Kidney capillary endothelial cell (primary cell): ENCODE measurements at places on chromosomes 4 and X.

DNA sequence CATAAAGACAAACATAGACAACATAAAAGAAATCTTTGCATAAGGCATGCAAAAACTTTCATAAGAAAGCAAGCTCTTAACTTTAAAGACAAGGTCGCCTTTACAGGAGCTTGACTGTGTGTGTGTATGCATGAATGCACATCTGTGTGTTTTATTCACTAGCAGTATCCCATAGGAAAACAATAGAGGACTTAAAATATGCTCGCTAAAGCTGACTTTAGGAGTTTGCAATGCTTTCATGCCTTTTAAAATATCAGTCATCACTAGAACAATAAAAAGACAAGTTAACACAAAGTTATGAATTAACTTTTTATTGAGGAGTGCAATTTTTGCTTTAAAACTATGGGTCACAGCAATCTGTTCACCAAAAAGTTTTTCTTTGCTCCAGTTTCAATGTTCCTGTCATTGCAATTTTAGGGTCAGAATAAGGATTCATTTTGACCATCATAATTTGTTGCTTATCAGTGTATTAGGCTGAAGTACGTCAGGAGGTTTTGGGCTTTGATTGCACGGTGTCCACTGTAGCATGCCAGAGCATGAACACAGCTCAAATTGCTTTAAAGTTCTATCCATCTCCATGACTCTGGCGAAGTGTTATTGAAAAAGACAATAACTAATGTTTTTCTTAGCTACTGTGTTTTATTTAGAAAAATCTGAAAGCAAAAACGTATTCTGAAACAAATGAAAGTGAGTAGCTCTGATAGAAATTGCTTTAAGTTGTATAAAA is 36.9 kb downstream of the ANXA10 start:
- no peak for DNase-seq

GRCh38 chr4:12487000-12487399 is 997.1 kb downstream of the RAB28 start:
- no peak for DNase-seq

DNA sequence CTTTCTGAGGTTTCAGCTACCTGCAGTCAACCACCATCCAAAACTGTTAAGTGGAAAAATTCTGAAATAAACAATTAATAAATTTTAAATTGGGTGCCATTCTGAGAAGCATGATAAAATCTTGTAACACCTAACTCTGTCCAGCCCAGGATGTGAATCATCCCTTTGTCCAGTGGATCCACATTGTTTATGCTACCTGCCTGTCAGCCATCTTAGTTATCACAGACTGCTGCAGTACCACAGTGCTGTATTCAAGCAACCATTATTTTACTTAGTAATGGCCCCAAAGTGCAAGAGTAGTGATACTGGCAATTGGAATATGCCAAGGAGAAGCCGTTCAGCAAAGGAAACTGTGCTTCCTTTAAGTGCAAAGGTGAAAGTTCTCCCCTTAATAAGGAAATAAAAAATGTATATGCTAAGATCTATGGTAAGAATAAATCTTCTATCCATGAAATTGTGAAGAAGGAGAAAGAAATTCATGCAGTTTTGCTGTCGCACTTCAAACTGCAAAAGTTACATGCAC is 20.6 kb downstream of the CAMK2D start:
- no peak for DNase-seq

GRCh38 chrX:20252381-20253231 is 14.1 kb downstream of the RPS6KA3 start:
- no peak for DNase-seq

DNA sequence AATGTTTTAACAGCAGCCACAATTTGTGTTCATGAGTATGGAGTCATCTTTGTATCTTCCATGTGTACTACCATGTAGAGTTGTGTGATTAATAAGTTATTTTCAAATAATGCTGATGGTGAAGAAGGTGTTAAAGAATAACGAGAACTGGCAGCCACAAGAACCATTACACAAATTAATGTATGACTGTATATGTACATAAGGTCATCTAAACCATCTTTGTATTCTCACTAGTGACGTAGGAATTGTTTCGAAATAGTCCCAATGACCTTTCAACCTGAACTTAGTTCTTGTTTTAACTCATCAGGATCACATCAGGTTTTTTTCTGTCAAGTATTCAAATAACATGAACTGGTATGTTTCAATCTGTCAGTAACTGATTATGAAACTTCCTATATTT is 48.3 kb upstream of the NOCT start:
- DNase-seq = no peak

- DNase-seq = no peak
These were observed 34.5 kb upstream of the SCRG1 start for GRCh38 chr4:173433447-173433846.

- no peak for DNase-seq
These were observed 2144.2 kb upstream of the AGA start for GRCh38 chr4:179586460-179586859.
